NK-92 treated with Interleukin-12 subunit alpha and Interleukin-12 subunit beta, amount 100 ng/mL, for 24 hours (cell line): ENCODE measurements at places on chromosomes 2 and 18.

DNA sequence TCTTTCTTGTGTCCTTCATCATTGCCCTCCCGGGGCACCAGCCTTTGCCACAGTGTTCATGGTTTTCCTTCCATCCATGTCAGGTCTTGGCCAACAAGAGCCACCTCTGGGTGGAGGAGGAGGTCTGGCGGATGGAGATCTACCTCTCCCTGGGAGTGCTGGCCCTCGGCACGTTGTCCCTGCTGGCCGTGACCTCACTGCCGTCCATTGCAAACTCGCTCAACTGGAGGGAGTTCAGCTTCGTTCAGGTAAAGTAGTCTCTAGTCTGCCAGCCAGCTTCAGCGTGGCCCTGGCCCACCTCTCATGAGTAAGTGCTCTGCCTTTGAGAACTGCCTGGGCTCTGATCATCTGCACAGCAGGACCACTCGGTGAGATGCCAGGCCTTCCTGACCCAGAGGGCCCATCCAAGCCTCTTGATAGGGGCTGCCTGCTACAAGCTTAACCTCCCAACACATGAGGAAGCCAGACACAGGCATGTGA, 31.0 kb downstream of the STEAP3 start:
- no peak for DNase-seq

GRCh38 chr2:9377461-9378097, 45.7 kb downstream of the ITGB1BP1 start:
- no peak for DNase-seq

GRCh38 chr2:133523406-133523805, 44.9 kb downstream of the NCKAP5 start:
- DNase-seq, result no peak

- DNase-seq, result no peak
Observed at GRCh38 chr2:227834423-227834822, 20.8 kb downstream of the CCL20 start.

GRCh38 chr2:239832490-239833268, 192.5 kb downstream of the NDUFA10 start:
- no peak for DNase-seq

DNA sequence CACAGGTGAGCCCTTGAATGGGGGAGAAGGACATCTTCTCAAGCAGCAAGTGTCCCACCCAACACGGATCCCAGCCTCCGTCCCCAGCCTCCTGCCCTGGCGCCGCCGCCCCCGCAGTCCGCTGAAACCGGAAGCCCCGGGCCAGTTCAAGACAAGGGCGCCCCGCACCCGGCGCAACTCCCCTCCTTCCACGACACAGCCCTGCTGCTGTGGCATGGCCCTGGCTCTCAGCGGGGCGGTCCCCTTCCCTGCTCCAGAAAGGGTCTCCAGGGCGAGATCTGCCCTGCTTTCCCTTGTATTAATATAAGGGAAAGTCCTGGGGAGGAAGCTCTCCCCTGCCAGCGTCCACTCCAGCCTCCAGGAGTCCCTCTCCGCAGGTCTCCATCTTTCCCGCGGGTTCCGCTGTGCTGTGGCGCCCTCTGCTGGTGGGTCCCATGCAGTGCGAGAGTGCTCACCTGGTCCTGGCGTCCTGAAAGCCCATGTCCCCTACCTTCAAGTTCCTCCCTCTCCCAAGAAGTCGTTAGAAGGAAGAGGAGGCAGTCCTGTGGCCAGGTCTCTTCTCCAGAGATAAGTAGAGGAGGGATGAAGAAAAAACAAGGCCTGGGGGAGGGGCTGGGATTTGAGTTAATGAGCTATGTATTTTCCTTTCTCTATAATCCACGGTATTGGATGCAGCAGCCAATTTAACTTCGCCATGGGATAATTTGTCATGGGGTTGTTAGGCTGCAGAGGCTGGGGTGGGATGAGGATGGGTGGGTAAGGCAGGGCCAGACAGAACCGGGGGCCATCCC, 176.0 kb downstream of the SMAD2 start:
- peak; percentile 30 for DNase-seq

GRCh38 chr2:162574615-162575452, 230.9 kb downstream of the GCA start:
- DNase-seq, result no peak

GRCh38 chr18:2518473-2518872, 52.8 kb downstream of the METTL4 start:
- no peak for DNase-seq

GRCh38 chr2:57981083-57981768, 65.4 kb upstream of the VRK2 start:
- no peak for DNase-seq

- DNase-seq, result no peak
Observed at GRCh38 chr2:226660124-226660523, 139.5 kb downstream of the IRS1 start.

DNA sequence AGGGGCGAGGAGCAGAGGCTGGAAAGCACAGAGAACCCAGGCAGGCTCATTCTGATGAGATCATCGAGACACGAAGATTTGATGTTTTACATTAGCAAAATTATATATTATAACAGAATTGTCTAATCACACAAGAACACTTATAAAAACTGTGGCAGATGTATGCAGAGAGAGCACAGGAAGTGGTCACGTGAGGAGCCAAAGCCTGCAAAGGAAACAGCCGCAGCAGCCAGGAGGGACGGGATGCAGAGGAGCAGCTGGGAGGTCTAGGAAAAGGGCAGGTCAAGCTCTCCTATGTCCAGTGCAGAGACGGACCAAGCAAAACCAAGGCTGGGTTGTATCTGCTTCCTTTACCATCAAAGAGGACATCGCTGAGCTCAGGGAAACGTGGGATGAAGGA, 355.1 kb upstream of the MYT1L start:
- no peak for DNase-seq

DNA sequence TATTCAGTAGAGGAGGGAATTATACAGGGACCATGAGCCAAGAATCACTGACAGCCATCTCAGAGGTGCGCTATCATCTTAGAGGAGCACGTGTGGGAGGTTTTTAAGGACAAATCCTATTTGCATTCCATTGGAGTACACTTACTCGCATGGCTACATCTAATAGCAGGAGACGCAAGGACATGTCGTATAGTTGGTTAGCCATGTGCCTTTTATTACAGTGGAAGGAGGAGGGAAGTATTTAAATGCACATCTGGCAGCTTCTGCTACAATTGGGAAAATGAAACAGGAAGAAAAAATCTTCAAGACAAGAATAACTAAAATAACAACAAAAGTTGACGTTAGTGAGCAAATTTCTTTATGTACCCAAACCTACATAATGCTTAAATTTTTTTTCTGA, 86.5 kb upstream of the UGP2 start:
- no peak for DNase-seq

DNA sequence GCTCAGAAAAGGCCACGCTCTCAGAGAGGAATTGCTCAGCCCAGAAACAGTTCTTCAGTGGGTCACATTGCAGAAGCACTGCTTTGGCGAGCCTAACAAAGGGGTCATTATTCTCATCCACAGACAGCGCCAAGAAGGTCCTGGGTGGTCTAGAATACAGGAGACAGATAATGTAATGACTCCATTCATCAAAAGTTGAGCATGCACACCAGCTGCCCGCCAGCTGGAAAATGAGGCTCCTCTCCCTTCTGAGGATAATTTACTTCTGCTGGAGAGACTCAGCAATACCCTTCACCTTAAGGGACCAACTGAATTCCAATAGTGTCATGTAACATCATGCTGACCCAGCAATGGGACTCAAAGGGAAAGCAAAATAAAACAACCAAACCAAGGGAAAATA, 79.9 kb downstream of the TRIB2 start:
- no peak for DNase-seq

DNA sequence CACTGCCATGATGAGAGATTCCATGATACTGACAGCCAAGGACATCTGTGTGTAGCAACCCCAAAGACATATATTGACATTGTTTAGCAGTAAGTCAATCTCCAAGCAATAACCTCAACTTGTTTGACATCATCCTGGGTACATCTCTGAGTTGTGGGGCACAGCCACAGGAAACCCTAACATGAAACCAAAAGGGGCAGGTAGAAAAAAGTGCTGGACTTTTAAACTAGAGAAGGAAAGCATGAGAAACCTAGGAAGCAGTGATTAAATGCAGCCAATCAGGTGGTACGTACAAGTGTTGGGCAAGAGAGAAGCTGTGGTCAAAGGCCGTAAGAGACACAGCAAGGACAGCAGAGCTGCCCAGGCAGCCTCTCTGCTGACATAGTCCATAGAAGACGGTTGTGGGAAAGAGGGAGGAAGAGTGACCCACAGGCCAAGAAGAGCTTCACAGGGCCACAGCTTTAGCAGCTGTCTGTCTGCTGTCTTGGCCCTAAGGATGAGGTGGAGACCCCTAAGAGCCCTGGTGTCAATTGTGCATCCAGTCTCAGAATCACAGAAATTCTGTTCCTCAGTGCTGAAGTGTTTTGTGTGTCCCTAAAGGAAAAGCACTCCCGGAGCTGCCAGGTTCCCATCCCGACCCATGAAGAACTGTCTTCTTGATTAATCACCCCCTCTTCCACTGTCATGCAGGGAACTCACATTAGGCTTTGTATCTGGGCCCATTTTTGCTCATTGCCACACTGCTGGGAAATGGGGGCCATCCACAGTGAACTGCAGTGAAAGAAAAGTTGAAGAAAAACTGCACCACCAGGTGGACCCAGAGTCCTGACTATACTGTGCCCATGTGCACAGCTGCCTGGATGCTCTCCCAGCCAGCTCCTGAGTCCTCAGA, 25.4 kb upstream of the CHN1 start:
- DNase-seq, result no peak

- DNase-seq, result no peak
Observed at GRCh38 chr2:63845866-63846265, 4.2 kb downstream of the UGP2 start.

DNA sequence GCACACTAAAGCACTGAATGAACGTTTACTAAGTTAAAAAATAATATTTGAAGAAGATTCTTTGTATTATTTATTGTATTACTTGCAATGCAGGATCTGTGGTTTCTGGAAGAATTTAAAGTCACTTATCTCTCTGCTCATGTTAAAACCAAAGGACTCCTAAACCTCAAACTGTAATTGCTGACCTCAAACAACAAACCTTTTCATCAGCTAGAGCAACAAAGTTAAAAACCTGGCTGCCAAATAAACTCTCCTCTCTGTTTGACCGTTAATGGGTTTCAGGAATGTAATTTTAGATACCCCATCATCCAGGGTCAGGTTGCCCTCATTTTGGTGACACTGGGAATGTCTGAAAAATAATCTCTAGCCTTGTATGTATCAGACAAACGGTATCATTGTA, 239.1 kb downstream of the TGIF1 start:
- no peak for DNase-seq

- DNase-seq, result no peak
Observed at GRCh38 chr2:29000481-29000880, 19.4 kb downstream of the TOGARAM2 start.

GRCh38 chr18:31970617-31971016, 27.7 kb upstream of the TRAPPC8 start:
- DNase-seq, result no peak

DNA sequence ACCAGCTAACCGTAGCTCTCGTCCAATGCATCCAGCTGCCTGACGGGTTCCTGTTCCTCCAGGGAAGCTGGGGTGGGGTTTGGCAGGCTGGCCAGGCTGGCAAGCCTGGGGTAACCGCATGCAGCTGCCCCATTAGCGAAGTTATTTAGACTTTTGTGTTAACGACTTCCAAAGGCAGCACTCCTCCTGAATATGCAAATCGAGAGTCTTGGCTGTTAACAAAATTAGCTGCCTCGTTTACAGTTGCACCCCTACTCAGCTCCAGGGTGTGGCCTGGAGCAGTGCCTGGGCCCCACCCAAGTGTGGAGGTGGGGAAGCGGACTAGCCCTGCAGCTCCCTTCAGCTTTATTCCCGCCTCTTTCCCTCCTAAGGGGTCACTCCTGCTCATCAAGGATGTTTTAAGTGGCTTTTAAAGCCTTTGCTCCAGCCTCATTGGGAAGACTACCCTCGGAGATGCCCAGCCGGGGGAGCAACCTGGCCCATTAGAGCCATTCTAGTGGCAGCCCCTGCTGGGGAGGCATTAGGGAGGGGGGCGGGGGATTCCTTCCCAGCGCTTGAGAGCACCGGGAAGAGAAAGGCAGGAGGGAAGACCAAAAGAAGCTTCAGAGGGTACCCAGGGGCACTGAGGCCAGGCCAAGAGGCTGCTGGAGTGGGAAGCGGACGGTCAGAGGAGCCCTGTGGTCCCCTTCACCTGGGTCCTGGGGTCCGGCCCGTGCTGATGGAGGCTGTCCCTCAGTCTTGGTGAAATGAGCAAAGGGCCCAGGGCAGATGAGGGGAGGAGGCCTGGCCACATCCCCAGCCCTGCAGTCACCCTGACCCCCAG, 204.1 kb downstream of the CELF4 start:
- DNase-seq, result no peak

DNA sequence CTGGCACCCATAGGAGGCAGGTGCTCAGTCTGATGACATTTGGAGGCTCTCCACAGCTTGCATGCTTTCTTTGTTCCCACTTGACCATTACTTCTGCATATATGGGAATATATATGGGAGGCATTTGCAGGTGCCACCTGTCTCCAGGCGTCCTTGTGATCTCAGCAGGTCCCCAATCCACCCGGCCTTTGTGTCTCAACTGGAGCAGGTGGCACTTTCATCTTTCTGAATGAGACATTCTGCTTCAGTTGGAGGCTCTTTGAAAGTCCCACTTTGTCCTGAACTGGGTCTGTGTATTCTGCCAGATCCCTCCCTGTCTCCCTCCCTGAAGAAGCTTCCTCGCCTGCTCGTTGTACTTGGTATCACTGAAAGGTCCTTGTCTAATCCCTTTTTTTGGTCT, 318.1 kb upstream of the EPAS1 start:
- DNase-seq, result no peak

GRCh38 chr2:66665124-66665984, 230.4 kb downstream of the MEIS1 start:
- no peak for DNase-seq

- DNase-seq, result no peak
Observed at GRCh38 chr2:107992069-107992468, 5.7 kb downstream of the SLC5A7 start.

GRCh38 chr18:49022311-49023161, 71.8 kb upstream of the SMAD7 start:
- no peak for DNase-seq

GRCh38 chr2:209097168-209097567, 326.7 kb upstream of the MAP2 start:
- DNase-seq, result no peak

DNA sequence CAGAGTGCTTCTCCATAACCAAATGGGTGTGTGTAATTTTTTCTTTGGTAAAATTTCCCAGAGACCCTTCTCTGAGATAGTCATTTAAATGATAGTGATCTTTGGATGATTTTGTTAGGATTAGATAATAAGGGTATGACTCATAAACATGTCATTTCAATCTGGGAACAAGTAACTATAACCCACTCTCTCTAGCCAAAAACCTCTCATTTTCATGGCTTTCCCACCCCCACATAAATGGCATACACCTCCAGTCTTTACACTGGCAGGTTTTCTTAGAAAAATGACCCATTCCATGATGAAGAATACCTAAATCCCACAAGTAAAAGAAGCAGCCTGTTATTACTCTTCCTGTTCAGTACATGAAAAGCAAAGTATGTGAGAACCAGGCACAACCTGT, 572.0 kb upstream of the ZEB2 start:
- DNase-seq, result no peak

DNA sequence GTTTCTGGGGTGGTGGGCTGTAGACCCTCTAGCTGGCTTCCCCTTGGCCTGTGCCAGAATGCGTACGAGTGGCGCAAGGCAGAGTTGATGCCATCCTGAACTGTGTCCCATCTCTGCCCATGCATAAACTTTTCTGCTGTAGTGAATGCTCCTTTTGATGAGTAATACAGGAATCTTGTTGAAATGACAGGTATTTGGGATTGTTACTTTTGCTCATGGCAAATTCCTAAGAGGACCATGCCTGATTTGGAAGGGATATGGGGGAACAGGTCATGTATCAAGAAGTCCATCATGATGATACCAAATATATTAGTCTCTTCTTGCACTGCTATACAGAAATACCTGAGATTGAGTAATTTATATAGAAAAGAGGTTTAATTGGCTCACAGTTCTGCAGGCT, 648.0 kb downstream of the SLC4A3 start:
- no peak for DNase-seq
